ENCODE measurements at places on chromosomes 5 and 9. TPM values are rescaled to one million over a fixed set of nuclear protein-coding genes. Genes with fewer than 3 reads are reported as not detected.

GRCh38 chr9:84557751-84558150, 111.8 kb upstream of the NTRK2 start:
- no peak for DNase-seq

The DMRT3 gene
- total RNA-seq, result 1.2 TPM

The TAF11L5 gene
- total RNA-seq, result 16.4 TPM

The LPAR1 gene
- 78.0 TPM for total RNA-seq

- no peak for DNase-seq
These were observed 321.1 kb downstream of the ARHGEF28 start for GRCh38 chr5:73946919-73947602.

The RACK1 gene
- 2,337 TPM for total RNA-seq

The TMEM252 gene
- total RNA-seq, result 0.96 TPM
